ENCODE measurements at places on chromosomes 6 and 20. TPM values are rescaled to one million over a fixed set of nuclear protein-coding genes. Genes with fewer than 3 reads are reported as not detected.

The PDE7B gene
- total RNA-seq: 8.0 TPM

The ADTRP gene
- total RNA-seq: 0.37 TPM

GRCh38 chr20:22353586-22353985 lies 230.8 kb downstream of the FOXA2 start:
- DNase-seq: no peak

- peak; percentile 16 for DNase-seq
These were observed 16.1 kb upstream of the RAB22A start for GRCh38 chr20:58293453-58293852.

GRCh38 chr6:133613211-133613610 lies 275.7 kb upstream of the TCF21 start:
- no peak for DNase-seq
